Right hindlimb (tissue), 1 donor: ENCODE measurements at places on chromosomes 2 and 18.
A peak's percentile ranks its signal among the peaks of the same experiment; 100 is the strongest.

GRCh38 chr2:33336036-33336625 lies 140.3 kb upstream of the RASGRP3 start:
- DNase-seq, result no peak

GRCh38 chr2:234881413-234882241 lies 70.2 kb upstream of the SH3BP4 start:
- peak; percentile 80 for DNase-seq

- DNase-seq, result no peak
Observed at GRCh38 chr2:162972383-162972782, 133.8 kb upstream of the KCNH7 start.

DNA sequence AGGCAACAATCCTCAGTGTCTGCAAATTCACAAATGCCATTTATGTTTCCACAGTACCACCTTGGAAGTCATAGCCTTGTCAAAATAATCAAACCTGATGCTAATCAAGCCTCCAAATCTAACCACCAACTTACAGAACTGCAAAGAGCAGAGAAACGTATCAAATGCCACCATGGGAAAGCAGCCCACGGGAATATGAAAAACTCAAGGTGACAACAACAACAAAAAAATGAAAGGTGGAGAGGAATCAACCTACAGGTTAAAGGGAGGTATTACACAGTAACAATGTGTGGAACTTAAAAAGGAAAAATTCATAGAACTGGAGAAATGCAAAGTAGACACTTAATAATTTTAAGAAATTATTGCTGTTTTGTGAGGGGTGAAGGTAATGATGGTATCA lies 46.7 kb downstream of the CD226 start:
- DNase-seq, result no peak

GRCh38 chr2:52703004-52703403 lies 1064.6 kb upstream of the CHAC2 start:
- no peak for DNase-seq

DNA sequence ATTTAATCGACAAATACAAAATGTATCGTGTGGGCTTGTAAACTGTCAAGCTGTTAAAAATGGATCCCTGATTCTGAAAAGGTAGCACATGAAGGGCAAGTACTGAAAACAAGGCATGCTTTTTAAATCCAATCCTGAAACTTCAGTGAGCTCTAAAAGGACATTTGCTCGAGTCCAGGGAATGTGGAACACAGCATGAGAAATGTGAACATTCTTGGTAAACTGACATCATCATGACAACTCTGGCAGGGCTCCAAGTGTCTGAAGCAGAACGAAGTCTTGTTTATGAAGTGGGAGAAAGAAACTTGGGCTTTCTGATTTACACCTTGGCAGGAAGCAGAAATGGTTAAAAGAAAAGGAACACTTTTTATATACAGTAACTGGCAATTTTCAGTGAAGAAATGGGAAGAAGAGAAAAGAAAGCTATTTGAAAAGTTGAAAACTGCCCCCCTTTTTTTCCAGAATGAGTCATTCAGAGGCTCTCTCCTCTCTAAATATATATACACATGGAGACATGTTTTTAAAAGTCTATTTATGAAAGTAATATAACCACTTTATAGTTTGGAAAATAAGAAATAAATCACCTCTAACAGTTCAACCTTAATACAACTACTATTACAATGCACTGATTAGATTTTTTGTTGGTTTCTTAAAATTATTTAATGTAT lies 120.8 kb downstream of the GAREM1 start:
- DNase-seq, result peak; percentile 89

- DNase-seq, result no peak
Observed at GRCh38 chr18:42914476-42914875, 201.0 kb downstream of the RIT2 start.

DNA sequence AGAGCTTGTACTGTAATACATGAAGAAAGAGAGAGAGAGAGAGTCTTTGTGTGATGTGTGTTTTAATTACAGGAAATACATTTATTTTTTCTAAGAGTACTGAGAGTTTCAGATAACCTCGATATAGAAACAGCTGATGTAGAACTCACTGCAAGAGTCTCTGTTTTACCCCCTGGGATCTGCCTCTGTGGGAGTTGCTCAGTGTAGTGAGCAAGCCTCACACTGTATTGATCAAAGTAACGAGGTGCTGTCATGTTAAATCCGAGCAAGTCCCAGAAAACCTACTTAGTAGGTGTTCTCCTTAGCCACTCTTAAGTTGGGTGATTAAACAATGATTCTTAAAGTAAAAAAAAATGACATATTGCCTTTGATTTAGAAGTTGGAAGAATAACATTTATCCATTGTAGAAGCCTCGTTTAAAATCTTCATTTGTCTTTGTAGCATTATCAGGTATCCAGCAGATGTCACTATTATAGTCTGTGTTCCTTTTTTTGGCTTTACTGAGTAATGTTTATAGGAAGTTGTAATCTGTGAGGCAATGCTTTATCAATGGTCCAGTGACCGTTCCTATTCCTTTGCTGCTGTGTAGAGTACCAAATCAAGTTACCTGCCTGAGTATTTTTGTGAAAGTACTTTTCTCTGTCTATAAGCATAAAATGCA lies 219.0 kb downstream of the MYO3B start:
- DNase-seq, result no peak

DNA sequence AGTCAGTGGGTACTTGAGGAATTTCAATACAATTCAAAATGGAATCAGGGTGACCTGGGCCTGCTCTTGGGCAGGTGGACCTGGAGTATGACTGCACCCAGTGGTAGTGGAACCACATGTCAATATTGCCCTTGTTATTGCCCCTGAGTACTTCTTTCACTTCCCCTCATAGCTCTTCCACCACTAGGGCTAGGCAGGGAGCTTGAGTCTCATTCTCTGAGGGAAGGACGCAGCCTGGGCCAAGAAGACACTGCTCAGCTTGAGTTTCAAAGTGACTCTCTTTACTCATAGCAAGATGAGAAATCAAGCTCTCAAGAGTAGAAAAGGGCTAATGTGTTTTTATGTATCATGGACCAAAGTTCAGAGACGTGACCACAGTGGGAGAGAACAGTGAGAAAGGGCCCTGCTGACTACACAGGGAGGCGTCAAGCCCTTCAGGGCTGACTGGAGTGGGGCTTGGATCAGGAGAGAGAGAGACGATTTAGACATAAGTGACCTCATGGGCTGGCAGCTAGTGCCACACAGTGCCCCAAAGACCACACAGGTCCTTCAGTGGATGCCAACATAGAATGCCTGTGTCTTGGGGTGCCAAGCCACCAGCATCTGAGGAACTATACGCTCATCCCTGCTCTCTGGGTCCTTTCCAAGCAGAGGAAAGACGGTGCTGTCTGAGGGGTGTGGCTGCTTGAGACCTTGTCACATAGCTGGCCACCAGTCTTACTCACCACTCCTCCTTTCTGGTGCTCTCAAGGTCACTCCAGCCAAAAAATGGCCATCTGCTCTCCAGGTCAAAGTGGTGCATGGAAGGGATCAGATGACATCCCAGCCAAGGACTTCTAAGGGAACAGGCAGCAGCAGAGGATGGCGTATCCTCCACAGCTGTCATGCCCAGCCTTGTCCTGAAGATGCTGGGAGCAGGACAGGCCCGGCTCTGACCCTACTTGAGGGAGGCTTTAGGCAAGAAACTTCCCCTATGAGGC lies 13.0 kb downstream of the PTMA start:
- DNase-seq, result no peak

GRCh38 chr2:56267415-56267788 lies 83.6 kb downstream of the CCDC85A start:
- DNase-seq, result no peak

GRCh38 chr2:80361904-80362303 lies 57.4 kb upstream of the LRRTM1 start:
- no peak for DNase-seq

DNA sequence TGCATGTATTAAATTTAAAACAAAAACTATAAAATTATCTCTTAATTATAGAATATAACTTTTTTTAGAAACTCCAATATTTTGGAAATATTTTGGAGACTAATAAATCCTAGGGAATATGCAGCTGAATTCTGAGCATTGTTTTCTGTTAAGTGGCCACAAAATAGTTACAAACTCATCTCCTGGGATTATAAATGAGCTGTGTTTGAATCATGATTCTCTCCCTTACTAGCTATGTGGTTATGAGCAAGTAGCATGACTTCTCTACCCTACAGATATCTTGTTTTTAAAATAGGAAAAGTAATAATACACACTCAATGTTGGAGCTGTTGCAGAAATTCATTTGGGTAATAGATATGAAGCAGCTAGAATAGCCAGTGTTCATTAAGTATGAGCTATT lies 137.9 kb upstream of the ITGA4 start:
- DNase-seq, result no peak

- no peak for DNase-seq
Observed at GRCh38 chr2:120482334-120482733, 136.4 kb downstream of the INHBB start.

- DNase-seq, result no peak
Observed at GRCh38 chr18:41828137-41828536, 126.9 kb upstream of the PIK3C3 start.

GRCh38 chr18:62214790-62215189 lies 27.7 kb downstream of the RELCH start:
- DNase-seq, result no peak

DNA sequence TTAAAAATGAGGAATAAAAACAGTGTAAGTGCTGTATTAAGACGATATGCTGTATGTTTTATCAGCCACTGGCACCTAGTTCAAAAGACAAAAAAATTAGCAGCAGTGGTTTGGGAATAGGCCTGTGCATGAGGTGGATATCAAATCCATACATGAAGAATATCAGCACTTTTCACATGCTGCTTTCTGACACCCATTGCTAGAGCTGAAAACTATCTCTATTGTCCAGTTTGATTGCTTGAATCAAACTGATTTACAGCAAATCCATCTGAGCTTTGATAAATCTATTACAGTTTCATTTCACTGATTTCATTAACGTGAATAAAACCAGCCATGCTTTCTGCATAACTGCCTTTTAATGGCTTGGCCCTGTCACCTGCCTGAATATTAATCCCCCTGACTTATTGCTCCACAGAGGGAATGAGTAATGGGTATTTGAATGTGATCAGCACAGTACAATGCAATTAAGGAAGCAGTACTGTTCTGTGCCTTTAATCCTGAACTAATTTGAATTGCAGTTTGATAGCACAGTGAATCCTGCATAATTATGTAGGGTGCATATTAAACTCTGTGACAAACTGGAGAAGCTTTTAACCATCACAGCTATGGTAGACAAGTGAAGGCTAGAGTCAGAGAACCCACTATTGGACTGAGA lies 154.0 kb downstream of the GPD2 start:
- DNase-seq, result no peak

DNA sequence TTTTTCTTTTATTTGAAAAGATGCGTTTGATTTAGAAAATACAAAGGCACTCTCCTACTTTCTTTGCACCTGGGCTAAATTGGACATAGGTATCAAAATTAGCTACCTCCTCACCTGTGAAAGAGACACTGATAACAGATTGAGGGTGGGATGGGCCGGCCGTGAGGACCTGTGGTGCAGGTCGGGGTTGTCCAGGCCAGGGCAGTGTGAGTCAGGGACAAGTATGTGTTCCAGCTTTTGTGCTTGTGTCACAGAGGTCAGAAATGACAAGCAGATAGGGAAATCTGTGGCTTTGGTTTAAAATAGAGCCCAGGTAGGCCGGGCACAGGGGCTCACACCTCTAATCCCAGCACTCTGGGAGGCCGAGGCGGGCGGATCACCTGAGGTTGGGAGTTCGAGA lies 22.6 kb downstream of the MYL12B start:
- DNase-seq, result no peak

DNA sequence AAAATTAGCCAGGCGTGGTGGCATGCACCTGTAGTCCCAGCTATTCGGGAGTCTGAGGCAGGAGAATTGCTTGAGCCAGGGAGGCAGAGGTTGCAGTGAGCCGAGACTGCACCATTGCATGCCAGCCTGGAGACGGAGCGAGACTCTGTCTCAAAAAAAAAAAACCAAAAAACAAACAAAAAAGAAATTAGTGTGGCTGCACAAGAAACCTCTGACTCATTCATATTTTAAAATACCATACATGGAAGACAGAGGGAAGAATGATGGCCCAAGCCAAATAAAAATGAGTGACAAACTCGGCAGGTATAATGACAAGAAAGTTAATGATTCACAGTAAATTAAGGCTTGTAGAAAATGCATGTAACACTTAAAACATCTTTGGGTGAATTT lies 875.8 kb downstream of the EPHA4 start:
- DNase-seq, result no peak

GRCh38 chr2:27965841-27966240 lies 75.3 kb downstream of the BABAM2 start:
- DNase-seq, result no peak

DNA sequence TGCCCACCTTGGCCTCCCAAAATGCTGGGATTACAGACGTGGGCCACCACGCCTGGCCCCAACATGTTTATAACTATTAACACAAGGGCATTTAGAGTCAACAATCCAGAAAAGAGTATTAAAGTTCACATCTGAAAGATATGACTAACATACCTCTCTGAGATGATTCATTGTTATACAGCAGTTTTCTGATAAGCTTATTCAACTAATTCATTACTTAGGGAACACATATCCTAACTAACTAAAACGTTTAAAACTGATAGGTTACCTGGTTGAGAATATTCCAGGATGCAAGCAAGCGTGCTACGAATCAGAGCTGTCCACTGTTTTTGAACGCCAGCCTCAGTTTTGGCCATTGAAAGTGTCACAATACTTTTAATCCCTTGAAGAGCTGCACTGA lies 34.0 kb upstream of the STRN start:
- DNase-seq, result no peak

GRCh38 chr2:48144777-48145176 lies 238.5 kb upstream of the FBXO11 start:
- DNase-seq, result no peak

DNA sequence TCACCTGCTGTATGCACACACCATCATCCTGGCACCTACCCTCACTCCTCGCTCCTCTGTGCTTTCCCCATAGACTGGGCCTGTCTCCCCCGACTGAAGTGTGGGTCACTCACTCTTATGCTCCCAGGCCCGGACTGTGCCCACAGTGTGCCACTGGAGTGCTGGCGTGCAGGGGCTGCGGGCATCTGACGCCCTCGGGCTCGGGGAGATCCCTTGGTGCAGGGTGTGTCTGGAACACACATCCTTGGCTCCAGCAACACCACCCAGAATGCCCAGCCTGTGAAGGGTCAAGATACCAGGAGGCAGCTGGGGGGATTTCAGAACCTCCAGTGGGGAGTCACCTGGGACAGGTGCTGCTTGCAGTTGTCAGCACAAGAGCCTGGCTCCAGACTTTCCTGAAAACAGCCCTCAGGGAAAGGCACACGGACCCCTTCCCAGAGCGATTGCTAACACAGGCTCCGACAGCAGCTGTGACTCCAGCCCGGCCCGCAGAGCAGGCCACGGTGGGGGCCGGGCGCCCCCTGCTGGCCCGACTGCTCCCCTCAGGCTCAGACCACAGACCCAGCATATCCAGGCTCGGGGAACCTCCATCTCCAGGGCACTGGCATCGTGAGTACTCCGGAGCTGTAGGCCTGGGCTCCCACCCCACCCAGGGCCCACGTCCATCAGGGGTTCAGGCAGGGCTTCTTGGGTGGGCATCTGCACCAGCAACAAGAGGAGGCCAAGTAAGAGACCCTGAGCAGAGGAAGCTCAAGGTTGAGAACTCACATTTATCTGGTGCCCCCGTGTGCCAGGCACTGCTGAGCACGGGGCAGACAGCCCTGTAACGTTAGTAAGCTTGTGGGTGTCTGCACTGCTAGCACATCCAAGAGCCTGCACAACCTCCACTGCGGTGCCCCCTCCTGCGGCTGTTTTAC lies 8.6 kb downstream of the HS1BP3 start:
- peak; percentile 85 for DNase-seq

GRCh38 chr18:33356735-33357134 lies 83.8 kb downstream of the CCDC178 start:
- DNase-seq, result no peak

GRCh38 chr2:64873472-64873924 lies 115.7 kb upstream of the SLC1A4 start:
- DNase-seq, result peak; percentile 78
